T-cell (primary cell): ENCODE measurements at places on chromosomes 1 and 21.

DNA sequence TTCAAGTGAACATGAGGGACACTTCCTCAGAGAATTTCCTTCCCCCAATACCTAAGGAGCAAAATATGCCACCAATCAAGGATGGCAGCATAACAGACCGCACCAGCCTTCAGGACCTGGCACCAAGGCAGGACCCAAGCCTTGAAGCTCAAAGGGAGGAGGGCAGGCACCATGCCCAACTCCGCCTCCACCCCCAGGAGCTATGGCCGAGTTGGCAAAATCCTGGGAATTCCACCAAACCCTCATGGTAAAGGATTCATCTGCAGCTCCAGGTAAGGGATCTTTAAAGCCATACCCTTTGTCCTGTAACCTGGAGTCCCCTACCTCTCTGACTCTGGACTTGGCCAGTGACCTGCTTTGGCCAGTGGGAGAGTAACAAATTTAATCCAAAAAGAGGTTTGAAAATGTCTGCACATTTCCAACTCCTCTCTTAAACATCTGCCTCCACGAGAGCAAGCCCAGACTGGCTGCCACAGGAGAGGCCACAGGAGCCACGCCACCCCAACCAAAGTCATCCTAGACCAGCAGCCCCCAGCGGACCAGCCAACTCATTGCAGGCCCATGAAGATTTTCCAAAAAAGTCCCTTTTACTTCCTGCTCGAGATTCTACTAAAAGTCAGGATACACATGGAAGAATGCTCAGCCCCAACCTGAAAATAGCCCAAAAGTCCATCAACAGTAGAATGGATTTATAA lies 41.9 kb downstream of the NPHP4 start:
- DNase-seq = no peak

DNA sequence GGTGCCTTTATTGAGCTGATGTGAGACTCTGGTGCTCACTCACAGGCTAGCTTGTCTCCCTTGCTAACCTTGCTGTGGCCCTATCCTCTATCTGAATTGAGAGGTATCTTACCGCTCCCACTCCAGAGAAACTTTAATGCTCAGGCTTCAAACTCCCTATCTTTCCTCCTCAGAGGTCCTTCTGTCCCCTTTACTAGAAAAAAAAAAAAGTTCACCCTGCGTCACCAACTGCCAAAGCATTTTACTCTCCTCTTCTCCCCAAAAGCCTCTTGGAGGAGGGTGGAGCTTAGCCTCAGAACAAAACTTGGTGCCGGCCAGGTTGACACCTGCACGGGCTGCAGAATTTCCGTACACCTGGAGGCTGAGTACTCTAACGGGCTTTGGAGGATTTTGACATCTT lies 55.1 kb downstream of the ATP2B4 start:
- DNase-seq = no peak

DNA sequence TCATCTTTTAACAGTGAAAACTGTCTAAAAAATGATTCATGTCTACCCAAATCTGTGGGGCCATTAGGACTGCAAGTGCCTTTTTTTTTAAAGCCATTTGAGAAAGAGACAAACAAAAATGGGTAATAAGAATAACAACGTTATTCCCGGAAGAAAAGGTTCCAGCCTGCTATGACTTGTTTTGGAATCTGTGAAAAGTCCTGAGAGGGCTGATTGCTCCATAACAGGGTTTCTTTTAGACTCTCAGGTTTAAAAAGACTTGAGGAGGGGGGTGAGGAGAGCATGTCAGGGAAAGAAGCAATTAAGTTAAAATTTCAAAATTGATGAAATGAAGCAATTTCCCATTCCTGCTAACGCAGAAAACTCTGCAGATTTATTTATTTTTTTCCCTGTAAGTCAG lies 56.4 kb downstream of the CACHD1 start:
- DNase-seq = no peak

GRCh38 chr1:18482721-18483425 lies 2.1 kb downstream of the KLHDC7A start:
- DNase-seq = no peak

- no peak for DNase-seq
These were observed 12.9 kb downstream of the PTAFR start for GRCh38 chr1:28163496-28164161.

GRCh38 chr1:97307151-97307550 lies 585.6 kb downstream of the PTBP2 start:
- no peak for DNase-seq

DNA sequence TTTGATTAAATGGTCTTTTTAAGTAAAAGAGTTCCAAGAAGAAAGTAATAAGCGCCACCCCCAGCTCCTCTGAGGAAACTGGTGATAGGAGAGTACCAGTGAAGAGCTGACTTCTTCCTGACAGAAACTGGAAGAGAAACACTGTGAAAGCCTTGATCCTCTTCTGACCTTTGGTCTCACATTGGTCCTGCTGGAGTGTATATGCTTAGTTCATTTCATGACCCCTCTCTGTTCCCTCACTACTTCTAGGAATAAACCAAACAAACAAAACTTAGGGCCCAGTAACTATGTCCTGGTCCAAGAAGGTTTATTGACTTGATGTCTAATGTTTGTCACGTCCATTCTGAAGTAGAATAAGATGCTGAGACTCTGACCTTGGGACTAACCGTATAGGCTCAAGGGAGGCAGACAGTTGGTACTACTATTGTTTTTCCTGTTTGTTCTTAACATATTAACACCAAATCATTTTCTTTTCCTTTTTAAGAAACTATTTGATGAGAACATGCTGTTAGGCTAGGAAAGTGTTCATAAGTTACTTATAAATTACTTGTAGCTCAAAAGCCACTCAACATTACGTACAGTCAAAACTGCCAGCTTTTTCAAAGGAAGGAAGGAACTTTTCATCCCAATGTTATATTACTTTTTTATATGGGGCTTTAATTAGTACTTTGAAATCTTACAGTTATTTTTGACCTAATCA lies 57.9 kb downstream of the MIER1 start:
- DNase-seq = no peak

GRCh38 chr1:68384872-68385411 lies 64.8 kb downstream of the RPE65 start:
- no peak for DNase-seq

DNA sequence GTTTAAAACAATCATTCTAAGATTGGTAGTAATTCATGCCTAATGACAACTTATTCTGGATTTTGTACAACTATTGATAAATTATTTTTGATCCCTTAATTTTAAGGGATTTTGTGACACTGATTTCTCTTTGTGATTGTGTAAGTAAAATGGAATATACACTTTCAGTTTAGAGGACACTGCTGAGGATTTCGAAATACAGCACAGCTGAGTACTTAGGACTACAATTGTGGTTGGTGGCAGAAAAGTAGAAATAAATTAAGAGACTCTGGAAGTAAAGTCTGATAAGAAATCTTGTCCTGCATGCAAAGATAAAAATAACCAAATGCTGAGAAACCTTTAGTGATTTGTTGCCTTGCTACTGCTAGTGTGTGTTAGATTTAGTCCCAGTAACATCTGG lies 40.0 kb downstream of the TYW3 start:
- no peak for DNase-seq

DNA sequence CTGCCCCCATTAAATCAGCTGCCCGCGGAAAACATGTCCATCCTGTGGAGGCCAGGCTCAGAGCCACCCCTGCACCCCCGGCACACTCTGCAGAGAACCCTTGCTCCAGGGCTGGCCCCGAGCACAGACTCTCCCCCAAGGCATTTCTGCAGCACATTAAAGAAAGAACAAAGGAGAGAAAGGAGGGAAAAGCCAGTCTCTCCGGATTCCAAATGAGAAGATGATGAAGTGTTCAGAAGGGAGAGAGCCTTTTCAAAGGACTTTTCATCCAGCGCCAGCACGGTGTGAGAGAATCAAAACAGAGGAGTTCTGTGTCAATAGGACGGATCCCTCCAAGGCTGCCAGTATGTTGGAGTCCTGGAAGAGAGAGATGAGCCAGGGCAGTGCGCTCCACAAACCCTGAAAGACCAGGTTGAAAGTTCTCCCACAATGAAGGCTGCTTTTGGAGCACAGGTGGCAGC lies 498.3 kb downstream of the NPHP4 start:
- no peak for DNase-seq

DNA sequence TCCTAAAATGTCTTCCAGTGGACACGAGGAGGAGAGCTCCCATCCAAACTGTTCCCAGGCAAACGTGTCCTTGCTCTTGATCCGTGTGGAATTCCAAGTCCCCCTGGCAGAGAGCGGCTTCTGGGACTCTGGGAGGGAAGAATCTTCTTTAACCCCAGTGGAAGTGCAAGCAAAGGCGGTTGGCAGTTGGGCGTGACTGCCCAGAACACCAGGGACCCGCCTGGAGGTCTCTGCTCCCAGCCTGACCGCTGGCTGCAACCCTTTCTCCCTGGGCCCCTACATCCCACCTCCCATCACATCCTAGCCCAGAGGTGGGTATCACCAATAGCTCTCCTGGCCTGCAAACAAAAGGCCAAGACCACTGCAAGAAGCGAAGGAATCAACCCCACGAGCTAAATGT lies 17.8 kb downstream of the CASZ1 start:
- DNase-seq = no peak

- DNase-seq = no peak
These were observed 326 bp downstream of the BRWD1 start for GRCh38 chr21:39313042-39313570.

DNA sequence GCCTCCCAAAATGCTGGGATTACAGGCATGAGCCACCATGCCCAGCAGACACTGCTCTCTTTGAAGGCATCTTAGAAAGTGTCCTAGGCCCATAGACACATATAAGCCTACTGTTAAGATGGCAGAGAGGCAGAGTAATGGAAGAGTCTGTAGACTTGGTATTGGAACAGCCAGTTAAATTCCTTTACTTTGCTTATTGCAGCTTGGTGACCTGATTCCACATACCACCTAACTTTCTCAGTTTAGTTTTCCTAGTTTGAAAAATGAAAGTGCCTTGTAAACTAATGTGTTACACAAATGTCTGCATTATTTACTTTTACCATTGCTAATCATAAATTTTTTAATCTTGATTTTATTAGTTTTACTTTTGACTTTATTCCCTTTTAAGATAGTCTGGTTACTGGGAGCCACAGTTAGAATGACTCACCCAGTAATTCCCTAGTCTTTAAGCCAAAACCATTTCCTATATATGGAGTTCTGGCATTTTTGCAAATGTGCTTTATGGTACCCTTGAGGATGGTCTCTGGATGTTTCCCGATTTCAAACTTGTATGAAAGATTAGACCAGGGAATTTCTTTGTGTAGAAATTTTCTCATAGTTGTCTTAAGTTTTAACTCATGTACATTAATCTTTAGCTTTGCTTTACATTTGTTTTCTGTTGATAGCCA lies 6.4 kb downstream of the SMAP2 start:
- DNase-seq = no peak

DNA sequence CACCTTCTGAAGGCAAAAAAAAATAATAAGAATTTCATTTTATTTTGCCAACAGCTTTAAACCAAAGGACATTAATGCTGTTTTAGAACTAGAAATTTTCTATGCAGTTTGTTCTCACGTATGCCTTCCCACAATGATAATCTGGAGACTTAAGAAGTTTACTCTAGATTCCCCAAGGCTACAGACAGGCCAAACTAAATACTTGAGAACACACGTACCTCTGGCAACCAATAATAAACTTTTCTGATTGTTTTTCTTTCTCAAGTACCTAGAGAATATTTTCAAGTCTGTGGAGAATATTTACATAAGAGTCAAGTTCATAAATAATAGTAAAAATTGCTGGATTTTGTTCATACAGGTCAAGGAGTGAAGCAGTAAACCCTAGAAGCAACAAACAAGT lies 15.9 kb downstream of the CLDN8 start:
- DNase-seq = no peak

DNA sequence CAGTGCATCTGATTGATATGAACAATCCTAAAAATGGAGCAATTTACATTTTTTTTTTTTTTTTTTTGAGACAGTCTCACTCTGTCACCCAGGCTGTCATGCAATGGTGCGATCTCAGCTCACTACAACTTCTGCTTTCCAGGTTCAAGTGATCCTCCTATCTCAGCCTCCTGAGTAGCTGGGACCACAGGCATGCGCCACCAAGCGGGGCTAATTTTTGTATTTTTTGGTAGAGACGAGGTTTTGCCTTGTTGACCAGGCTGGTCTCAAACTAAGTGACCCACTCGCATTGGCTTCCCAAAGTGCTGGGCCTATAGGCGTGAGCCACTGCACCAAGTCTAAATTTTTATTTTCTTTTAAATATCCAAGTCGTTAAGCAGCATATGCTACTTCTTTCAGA lies 109.0 kb downstream of the FAF1 start:
- DNase-seq = no peak

DNA sequence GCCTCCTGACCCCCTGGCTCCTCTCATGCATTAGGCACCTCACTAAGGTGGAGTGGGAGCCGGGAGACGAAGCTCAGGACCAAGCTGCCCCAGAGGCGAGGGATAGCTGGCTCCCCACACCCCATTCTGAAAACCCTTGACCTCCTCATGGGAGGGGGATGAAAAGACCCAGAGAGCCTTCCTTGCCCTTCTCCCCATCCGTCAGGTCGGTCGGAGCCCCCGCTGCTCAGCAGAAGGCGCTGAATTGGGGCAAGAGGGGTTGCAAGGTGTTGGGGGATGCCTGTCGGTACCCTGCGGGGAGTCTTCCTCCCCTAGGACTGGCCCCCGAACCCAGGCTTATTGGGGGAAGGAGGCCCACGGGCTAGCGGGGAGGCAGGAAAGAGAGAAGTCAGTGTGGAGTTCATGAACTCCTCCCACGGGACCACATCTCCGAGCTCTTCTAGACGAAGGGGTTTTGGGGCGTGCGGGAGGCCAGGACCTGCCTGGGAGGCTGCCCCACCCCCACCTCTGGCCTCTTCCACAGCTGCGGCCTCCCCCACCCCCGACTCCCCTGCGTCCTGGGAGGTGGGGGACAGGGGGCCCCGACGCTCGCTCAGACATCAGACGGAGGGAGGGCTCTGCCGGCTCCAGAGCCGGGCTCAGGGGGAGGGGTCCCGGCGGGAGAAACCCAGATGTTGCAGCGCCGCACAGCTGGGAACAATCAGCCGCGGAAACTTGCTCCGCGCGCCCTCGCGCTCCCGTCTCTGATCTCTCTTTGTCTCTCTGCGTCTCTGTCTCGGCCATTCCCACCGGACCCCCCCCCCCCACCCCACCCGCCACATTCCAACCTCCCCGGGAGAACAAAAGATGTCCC lies 719 bp downstream of the MFAP2 start:
- DNase-seq = no peak
